Stimulated activated CD8-positive, alpha-beta memory T cell treated with anti-CD3 and anti-CD28 coated beads, Interleukin-7, amount 100 ng/mL, for 1 hour (primary cell): ENCODE measurements at places on chromosomes 7 and 10.

DNA sequence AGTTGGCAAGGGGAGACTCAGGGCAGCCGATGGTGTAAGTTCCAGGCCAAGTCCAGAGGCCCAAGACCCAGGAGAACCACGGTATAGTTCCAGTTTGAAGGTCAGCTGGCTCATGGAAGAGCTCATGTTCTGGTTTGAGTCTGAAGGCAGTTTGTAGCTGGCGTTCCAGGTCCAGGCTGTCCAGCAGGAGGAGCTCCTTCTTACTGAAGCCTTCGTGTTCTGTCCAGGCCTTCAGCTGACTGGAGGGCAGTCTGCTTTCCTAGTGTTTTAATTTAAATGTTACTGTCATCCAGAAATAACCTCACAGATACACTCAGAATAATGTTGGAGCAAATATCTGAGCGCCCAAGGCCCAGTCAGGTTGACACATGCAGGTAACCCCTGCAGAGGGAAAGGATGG is 4.2 kb downstream of the SUN1 start:
- DNase-seq, result no peak

DNA sequence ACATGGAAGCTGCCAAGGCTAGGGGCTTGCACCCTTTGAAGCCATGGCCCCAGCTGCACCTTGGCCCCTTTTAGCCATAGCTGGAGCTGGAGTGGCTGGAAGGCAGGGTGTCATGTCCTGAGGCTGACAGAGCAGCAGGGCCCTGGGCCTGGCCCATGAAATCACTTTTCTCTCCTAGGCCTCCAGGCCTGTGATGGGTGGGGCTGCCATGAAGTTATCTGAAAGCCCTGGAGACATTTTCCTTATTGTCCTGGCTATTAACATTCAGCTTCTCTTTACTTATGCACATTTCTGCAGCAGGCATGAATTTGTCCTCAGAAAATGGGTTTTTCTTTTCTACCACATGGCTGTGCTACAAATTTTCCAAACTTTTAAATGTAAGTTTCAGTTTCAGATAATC is 106.9 kb upstream of the ELMO1 start:
- DNase-seq, result no peak

- DNase-seq, result no peak
These were observed 97.4 kb downstream of the C10orf105 start for GRCh38 chr10:71622154-71622526.

- no peak for DNase-seq
These were observed 120.1 kb downstream of the DYNC2I1 start for GRCh38 chr7:158976468-158976848.

DNA sequence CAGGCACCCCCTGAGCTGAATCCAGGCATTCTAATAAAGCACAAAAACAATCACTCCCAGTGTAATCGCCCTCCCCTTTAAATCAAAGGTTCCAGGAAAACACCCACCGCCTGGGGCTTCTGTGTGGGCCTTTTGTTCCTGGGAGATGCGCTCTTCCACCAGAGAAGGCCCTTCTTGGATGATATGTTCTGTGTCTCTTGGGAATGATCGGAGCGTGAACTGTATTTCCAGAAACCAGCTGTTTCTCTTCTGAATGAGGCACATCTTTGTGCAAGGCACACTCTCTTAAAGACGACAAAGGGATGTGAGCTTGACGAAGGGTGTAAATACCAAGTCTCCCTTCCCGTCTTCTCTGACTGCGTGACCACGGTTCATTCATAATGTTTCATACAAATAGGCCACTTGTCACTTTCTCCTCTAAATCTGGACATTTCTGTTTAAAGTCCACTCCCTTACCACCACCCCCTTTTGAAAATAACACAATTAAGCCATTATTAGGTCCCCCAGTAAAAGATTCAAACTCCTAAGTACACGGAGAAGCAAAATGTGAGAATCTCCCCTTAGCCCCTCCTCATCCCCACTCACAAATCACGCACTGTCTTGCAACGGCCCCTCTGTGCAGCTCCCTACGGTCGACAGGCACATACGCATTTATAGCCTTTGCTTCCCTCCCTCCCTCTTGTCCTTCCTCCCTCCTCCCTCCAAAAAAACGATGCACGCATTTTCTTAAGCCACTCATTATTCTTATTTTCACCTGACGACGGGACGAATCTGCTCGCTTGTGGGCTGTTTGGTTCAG is 45.6 kb upstream of the ENO4 start:
- no peak for DNase-seq

GRCh38 chr7:113289140-113289740 is 170.9 kb upstream of the SMIM30 start:
- no peak for DNase-seq

DNA sequence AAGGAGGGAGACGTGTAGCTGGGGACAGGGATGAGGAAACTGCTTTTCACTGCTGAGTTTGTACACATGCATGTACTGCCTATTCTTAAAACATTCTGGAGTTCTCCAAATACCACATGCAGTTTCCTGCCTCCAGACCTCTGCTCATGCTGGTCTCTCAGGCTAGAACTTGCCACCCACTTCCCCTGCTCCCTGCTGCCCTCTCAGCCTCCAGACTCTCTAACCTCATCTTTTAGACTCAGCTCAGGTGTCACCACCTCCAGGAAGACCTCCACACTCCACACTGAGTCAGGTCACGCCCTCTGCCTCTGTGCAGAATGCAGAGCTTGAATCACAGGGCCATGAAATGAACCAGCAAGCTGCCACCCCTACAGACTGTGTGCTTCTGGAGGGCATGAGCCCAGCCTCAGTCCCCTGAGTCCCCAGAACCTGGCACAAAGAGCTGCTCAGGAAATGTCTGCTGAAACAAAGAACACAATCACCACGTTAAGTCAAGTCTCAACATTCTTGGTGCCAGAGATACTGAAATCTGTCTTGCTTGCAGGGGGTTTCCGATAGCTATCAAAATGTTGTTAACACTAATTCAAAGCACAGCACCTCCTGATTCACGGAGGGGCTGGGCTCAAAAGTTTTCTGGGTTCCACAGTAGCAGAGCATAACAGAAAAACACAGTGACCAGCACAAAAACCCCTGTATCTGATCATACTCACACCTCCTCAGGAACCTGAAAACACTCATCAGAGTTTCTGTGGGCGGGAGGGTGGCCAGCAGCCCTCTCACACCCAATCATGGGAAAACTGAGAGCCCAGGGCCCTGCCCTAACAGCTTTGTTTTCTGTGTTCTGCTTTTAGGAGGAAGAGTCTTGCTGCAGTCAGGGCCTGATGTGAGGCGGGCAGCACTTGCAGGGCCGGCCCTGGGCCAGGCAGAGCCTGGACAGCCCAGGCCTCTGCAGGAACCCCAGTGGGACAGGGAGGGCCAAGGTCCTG is 21.1 kb downstream of the FAM53B start:
- no peak for DNase-seq

- no peak for DNase-seq
These were observed 6.6 kb upstream of the STRIP2 start for GRCh38 chr7:129427526-129428045.

- DNase-seq, result no peak
These were observed 252.6 kb upstream of the SMIM30 start for GRCh38 chr7:113370910-113371309.

DNA sequence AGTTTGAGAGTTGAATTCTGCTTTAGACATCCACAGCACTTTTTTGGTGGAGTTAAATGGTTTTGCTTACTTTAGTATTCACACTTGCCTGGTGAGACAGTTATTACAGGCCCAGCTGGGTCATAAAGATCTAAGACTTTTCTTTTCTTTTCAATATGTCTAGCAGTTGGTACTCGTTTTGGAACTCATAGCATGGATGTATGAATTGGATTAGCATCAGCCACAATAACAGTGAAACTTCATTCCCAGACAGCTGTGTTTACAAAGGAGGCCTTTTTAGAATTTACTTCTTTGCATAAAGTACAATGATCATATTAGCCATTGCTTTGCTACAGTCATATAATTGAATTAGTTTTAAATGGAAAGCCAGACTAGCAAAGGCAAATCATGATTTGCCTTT is 168.4 kb upstream of the DKK1 start:
- no peak for DNase-seq

DNA sequence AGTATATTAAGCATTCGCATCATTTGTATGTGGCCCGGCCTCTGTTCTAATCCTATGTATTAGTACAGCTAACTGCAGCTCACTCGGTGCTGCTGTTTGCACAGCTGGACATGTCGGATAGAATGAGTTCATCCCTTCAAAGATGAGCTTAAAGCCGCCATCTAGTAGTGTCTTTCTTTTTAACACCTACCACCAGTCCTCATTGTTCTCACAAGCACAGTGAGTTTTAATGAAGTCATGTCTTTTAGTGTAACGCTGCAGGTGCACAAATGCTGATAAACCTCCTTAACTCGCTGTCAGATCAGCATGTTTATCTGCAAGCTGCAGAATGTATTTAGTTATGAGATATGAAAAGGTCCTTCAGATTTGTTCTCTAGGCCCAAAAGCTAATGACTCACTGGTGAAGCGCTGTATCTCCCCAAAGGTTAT is 247.5 kb downstream of the MTERF1 start:
- no peak for DNase-seq

DNA sequence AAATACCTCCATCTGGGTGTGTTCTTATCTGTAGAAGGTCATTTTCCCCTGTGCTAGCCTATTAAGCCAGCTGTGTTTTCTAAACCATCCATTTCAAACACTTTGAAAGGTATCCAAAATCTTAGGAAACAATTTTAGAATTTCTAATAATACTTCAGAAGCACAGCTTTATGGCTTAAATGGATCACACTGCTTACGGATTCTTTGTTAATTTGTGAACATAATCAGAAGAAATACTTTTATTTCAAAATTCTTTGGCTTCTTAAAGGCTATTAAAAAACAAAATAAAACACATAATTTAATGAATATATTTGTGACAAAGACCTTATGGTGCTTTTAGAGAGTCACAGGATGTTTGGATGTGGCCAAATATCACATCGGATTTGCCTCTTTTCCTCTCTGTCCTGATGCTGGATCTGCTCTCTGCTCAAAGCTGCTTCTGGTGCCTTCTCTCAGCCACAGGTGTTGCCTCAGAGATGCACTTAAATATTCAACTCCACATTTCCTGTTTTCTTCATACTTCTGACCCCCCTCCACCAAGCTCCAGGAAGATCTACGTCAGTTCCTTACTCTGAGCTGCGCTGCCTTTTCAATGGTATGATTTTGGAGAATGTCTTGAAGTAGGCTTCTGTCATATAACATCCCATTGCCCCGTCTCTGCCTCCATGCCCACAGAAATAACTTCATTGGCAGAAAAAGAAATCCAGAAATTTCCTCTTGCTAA is 230.6 kb downstream of the MLLT10 start:
- no peak for DNase-seq

DNA sequence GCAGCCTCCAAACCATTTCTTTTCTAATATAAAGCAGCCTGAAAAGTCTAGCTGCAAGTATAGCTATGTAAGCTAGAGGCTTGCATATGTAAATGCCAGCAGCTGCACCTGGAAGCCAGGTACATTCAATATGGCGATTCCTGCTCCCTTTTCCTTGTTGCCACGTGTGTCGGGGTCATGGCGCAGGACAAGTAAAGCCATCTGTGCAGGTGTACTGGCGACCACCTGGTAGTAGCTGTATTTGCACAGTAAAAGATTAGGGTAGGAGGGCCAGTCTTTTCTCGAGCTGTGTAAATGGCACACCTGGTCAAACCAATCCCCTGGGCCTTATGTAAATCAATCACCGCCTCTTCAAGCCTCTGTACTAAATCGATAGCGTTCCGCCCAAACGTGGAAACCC is 484.5 kb downstream of the MAGI2 start:
- DNase-seq, result no peak

- no peak for DNase-seq
These were observed 95.7 kb downstream of the DNAJB6 start for GRCh38 chr7:157432541-157432956.

GRCh38 chr7:155961241-155962190 is 149.3 kb upstream of the SHH start:
- no peak for DNase-seq

- DNase-seq, result no peak
These were observed 124.3 kb downstream of the PTPRN2 start for GRCh38 chr7:158463317-158463716.

DNA sequence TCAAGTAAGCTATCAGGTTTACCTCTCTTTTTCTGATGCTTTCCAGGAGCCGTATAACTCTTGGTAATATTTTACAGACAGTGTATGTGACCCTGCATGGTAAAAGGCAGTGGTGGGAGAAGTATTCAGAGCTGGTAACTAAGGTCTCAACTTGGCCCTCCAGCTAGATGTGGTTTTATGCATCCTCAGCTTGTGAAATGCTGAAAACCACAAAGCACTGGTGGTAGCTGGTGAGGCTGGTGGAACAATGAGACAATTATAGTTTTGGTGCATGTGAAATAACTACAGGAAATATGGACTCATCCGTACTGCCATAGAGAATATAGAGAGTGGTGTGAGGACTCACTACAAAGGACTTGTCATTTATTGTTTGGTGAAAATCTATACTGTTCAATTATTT is 383.0 kb upstream of the PCDH15 start:
- DNase-seq, result no peak

- DNase-seq, result peak; percentile 29
These were observed at the start of gene CDHR1 for GRCh38 chr10:84194424-84195043. Gene CDHR1 (plus strand): TSS chr10:84194537. CDS start chr10:84194761, 224 bp downstream.

DNA sequence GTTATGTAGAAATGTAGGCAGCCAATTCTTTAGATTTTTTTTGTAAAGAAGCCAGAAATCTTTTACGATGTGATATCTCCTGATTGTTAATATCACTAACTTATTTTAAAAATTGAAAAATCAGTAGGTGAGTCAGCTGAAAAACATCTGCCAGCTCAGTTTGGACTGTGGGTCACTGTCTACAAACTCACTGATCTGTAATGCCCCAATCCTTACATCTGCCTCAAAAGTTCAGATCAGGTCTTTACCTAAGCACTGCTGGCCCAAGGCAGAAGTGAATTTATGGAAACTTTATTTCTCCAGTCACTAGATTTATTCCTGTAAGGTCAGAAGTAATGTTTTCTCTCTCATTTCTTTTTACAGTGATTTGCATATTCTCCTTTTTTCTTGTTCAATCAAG is 31.0 kb upstream of the FAM13C start:
- no peak for DNase-seq

GRCh38 chr7:157499835-157500153 is 163.0 kb downstream of the DNAJB6 start:
- DNase-seq, result no peak

- no peak for DNase-seq
These were observed 38.6 kb downstream of the ZNRF2 start for GRCh38 chr7:30323006-30323355.

DNA sequence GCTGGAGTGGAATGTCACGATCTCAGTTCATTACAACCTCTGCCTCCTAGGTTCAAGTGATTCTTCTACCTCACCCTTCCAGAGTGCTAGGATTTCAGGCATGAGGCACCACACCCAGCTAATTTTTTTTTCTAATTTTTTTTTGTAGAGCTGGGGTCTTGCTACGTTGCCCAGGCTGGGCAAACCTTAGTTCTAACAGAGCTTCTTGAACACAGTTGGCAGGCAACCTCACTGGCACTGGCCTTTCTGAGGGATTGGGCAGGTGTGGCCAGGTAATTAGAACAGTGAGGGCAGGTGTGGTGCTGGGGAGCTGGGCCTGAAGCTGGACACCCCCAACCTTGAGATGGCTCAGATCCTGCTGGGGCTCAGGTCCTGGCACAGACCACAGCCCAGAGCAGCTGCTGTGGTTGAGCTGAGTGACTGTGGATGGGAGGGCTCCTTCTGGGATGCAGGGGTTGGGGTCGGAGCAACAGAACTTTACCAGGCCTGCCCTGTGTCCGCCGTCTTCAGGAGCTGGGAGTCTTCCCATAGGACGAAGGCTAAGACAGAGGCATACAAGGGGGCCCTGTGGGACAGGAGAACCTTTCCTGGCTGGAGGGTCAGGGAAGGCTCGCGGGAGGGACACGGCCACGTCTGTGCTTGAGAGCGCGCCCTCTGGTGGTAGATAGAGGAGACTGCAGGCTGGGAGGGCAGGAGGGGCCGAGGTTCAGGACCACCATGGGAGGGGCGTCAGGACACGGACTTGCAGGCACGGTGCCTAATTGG is 48.2 kb downstream of the COL26A1 start:
- peak; percentile 15 for DNase-seq

- no peak for DNase-seq
These were observed 188.2 kb downstream of the SEMA3D start for GRCh38 chr7:84998665-84999064.
